NCI-H2029 (cell line): ENCODE measurements at places on chromosomes 13 and 19.
A peak's percentile ranks its signal among the peaks of the same experiment; 100 is the strongest.

GRCh38 chr13:111361046-111361872, 40.8 kb downstream of the TEX29 start:
- DNase-seq = no peak

DNA sequence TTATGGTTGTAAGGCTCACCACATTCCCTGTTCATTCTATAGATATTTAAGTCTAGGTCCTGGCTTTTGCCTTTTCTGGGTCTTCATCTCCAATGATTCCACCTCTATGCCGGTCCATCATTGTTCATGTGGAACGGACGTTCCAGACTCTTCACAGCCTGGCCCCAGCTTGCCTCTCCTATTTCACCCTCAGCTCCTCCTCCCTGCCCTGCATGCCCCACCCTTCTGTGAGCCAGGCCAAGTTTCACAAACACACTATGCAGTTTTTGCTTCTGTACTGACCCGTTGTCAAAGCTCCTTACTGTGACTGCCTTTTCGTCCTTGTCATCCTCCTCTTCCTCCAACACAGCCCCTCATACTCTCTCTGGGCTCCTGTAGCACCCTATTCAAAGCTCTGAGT, 31.3 kb downstream of the TEX26 start:
- DNase-seq = peak; percentile 16

DNA sequence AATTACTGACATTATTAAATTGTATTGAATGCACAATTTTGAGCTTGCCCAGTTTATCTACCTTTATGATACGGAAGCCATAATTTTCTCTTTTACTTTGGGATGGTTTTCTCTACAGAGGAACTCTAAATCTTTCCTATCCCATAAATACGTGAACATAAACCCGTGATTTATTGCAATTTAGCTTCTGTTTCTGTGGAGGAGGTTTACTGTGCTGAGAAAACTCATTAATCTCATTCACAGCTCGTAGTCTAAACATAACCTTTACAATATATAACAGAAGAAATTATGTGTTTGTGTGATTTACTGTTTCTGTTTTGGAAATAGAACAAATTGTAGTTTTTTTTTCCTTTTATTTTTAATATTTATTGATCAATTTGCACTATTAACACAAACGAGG, 207.1 kb upstream of the PCDH9 start:
- no peak for DNase-seq

DNA sequence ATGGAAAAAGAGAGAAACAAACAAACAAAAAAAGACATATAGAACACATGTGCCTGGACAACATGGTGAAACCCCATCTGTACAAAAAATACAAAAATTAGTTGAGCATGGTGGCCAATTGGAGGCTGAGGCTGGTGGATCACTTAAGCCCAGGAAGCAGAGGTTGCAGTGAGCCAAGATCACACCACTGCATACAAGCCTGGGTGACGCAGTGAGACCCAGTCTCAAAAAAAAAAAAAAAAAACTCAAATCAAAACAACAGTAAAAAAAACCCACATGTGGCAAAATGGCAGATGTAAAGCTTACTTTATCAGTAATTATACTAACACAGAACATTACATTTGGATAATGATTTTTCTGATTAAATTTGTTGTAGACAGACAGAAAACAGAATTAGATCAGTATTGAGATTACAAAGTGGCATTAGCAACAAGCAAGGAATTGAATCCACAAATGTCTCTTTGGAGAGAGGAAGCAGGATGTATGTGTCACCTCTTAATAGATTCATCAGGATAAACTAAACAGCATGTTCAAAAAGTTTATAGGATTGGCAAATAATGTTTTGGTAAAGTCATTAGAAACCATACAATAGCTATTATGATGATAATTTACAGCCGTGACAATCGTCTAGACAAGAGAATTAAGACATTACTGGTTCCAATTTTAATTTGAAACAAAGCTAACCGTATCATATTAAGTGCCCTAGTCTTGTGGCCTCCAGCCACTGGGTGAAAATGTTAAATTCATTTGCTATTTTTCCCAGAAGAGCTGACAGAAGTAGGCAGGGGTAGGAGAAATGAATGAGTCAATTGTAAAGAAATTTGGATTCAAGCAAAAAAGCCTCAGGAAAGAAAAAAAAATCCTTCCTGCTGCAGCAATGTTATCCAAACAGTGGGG, 206.0 kb downstream of the FGF14 start:
- DNase-seq = no peak

DNA sequence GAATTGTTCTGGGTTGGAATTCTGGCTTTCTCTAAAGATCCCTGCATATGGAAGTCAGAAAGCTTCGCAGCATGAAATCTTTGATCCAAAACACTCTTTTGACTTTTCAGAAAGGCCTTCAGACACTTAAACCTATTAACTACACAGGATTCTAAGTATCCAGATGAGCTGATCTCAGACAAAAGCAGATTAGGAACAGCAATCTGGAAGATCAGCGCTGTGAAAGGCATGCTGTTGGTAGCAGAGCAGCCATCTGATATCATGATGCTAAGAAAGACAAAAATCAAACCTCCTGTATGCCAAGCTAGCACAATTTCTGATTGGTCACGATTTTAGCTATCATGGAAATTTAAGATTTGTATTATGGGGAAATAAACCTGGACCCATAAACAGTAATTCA, 589.9 kb downstream of the GPC5 start:
- no peak for DNase-seq

- no peak for DNase-seq
These were observed 10.9 kb upstream of the KDM4B start for GRCh38 chr19:4957981-4958380.

GRCh38 chr19:40578442-40578908, 1.8 kb downstream of the SHKBP1 start:
- DNase-seq = no peak

- no peak for DNase-seq
These were observed 557.1 kb downstream of the DACH1 start for GRCh38 chr13:71309905-71310304.

- no peak for DNase-seq
These were observed 186.4 kb downstream of the KLF5 start for GRCh38 chr13:73245246-73245645.

DNA sequence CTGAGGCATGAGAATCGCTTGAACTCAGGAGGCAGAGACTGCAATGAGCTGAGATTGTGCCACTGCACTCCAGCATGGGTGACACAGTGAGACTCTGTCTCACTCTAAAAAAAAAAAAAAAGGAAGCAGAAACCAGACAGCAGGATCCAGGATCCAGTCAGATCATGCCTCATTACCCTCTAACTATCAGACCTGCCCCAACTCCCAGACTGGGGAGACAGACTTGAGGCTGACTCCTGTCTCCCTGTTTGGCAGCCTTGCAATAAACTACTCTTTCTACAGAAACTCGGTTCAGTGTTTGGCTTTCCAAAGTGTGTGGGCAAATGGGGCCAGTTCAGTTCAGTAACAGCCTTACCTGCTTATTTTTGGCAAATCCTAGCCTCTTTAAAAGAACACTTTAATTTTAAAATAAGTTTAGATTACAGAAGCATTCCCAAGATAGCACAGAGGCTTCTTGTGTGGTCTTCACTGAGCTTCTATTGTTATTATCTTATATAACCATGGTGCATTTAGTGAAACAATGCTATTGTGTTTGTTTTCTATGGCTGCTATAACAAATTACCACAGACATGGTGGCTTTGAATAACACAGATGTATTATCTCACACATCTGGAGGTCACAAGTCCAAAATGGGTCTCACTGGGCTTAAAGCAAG, 18.5 kb downstream of the RASL11A start:
- no peak for DNase-seq

- DNase-seq = no peak
These were observed 12.9 kb downstream of the COL4A2 start for GRCh38 chr13:110319774-110320509.

- DNase-seq = no peak
These were observed 41.8 kb downstream of the EFNB2 start for GRCh38 chr13:106493533-106494220.

- no peak for DNase-seq
These were observed 12.4 kb upstream of the CACNG7 start for GRCh38 chr19:53896682-53897081.

DNA sequence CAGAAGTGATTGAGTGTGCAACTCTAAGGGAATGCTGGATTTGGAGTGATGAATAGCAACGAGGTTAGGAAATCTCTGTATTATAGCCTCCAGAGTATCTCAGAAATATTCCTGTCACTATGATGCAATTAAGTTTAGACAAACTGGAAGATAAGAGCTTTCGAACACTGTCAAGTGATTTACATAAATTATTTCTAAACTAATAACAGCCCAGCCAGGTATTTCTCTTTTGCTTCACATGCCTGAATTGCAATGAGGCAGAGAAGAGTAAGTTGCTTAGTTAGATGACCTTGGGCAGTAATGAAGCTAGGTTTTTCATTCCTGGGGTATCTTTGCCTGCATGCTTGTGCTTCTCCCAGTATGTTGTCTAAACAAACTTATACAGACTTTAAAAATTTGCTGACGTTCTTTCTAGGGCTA, 134.5 kb downstream of the LMO7 start:
- no peak for DNase-seq

DNA sequence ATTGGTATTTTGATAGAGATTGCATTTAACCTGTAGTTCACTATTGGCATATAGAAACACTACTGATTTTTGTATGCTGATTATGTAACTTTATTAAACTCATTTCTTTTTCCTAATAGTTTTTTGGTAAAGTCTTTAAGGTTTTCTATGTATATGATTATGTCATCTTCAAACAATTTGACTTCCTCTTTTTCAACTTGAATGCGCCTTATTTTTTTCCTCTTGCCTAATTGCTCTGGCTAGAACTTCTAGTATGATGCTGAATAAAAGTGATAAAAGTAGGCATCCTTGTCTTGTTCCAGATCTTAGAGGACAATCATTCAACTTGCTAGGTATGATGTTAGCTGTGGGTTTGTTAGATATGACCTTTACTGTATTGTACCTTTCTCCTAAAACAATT, 1034.9 kb downstream of the PCDH9 start:
- no peak for DNase-seq

DNA sequence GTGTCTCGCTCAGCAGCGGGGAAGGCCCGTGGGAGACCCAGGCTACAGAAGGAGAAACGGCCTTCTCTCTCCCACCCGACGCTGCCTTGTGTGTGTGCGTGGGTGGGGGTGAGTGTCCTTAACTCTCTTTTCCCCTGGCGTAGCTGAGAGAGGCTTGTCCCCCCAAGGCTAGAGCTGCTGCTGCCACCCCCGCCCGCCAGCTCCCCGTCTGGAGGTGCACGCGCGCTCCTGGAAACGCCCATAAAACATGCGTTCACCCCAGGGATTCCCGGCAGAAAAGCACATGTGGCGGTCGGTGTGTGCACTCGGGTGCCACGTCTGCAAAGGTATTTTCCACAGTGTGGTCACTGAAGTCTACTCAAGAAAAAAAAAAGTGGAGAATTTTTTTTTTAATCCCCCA, 36.1 kb downstream of the GADD45B start:
- no peak for DNase-seq

- DNase-seq = peak; percentile 20
These were observed 566 bp downstream of the TIMM13 start for GRCh38 chr19:2426611-2427428.

- DNase-seq = no peak
These were observed 5.4 kb upstream of the ZNF765 start for GRCh38 chr19:53389571-53389970.

- DNase-seq = no peak
These were observed 1.7 kb upstream of the SLC10A2 start for GRCh38 chr13:103067751-103068555.

GRCh38 chr13:52944697-52945096, 83.9 kb upstream of the OLFM4 start:
- no peak for DNase-seq

DNA sequence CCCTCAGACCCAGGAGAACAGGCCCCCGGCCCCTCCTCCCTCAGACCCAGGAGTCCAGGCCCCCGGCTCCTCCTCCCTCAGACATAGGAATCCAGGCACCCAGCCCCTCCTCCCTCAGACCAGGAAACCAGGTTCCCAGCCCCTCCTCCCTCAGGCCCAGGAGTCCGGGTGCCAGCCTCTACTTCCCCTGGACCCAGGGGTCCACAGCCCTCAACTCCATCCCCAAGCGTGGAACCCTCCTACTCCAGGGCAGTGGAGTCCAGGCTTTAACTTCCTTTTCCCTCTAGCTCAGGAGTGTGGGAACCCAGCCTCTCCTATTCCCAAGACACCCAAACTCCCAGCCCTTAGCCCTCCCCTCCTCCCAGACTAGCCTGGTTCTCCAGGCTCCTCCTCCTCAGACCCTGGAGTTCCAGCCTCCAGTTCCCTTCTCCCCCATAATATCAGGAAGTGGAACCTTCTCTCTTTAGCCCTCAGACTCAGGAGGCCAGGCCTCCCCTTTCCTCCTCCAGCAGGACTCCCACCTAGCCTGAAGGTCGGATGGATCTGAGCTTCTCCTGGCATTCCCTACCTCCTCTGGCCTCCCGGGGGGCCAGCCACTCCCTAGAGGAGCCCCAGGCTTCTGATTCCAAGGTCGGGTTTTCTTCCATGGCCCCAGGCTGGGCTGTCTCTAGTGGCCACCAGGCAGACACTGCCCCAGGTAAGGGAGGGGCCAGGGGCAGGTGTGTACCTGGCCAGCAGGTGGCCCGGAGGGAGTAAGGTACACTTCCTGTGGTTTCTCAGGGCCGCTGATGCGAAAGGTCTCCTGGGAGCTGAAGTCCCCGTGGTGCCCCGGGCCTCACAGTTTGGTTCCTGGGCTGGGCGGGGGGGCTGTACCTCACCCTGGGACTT, at the start of gene TMC4:
Gene TMC4, minus strand, starts transcription at position 690 of the 888 bp plus-strand sequence. Its CDS starts 43 bp downstream, at position 647.
- peak; percentile 88 for DNase-seq

GRCh38 chr13:49828453-49828852, 36.0 kb upstream of the KPNA3 start:
- no peak for DNase-seq

GRCh38 chr13:78632996-78633395, 26.0 kb downstream of the OBI1 start:
- DNase-seq = no peak

DNA sequence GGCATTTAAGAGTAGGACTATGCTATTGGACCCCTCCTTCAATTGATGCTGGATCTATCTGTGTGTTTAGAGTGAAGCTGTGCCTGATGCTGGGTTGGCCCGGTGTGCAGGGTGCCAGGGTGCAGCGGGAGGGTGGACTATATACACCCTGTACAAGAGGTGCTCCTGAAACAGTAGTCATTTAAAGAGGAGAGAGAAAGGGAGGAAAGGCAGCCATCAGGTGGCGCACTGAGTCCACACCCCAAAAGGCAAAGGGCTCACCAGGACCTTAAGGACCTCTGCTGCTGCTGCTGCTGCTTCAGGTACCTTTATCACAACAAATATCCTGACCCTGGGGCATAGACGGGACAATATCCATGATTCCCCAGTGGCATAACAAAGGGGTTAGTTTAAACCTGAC, 39.4 kb downstream of the ZNF136 start:
- DNase-seq = no peak

DNA sequence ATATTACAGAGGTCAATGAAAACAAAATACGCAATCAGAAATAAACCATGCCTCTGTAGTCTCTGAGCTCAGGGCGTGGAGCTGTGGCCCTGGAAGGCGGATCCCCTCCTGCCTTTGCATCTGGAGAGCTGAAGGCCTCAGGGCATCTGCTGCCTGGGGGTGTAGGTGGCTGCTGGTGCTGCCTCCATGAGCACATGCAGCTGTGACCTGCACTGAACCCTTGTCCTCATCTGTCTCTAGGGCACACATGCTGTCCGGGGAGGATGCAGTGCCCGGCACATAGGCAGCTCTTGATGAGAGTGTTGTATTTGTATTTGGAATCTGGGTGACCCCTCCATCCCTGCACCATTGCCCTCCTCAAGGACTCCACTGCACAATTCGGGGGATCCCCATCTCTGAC, 185.7 kb downstream of the TEX29 start:
- DNase-seq = no peak
